Heart right ventricle (tissue), 16 donors: ENCODE measurements at places on chromosomes 13 and 19. TPM values are rescaled to one million over a fixed set of nuclear protein-coding genes. Genes with fewer than 3 reads are reported as not detected.

- no peaks in the 10 kb centered on the region for H3K27me3 ChIP-seq
- no peak overlapping the region for H3K4me3 ChIP-seq
- no peaks in the 10 kb centered on the region for H3K4me1 ChIP-seq
- H3K36me3 ChIP-seq = no peaks in the 10 kb centered on the region
These were observed 19.2 kb downstream of the ADGRE1 start for GRCh38 chr19:6906559-6907060.

DNA sequence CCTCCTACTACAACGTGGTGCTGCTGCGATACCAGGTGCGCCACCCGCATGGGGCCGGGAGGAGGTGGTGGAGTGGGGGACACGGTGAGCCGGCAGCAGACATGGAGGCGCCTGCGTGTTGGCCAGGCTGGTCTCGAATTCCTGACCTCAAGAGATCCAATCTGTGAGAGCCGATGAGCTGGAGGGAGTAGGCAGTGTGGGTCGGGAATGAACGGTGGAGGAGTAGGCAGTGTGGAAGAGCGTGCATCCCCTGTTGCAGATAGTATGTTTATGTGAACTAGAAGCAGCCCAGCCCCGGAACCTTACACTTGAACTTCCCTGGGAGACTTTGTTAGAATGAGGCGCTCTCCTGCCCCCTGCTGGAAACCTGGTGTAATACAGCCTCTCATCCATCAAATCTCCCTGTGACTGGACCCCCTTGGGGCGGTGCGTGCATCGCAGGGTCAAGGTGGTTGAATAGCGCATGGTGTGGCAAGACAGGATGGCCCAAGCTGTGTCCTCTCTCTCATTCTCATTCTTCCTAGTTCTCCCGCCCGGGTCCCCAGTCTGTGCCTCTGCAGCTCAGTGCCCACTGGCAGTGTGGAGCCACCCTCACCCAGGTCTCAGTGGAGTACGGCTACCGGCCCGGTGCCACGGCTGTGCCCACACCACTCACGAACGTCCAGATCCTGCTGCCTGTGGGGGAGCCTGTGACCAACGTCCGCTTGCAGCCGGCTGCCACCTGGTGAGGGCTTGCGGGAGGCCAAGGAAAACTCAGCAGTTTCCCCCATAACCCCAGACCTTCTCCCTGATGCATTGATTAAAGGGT is 10.5 kb upstream of the B3GNT3 start:
- H3K36me3 ChIP-seq = no peaks in the 10 kb centered on the region
- peaks cover 19% of the 10 kb centered on the region for H3K27me3 ChIP-seq
- no peaks in the 10 kb centered on the region for H3K4me1 ChIP-seq
- no peak overlapping the region for H3K27ac ChIP-seq

GRCh38 chr13:101695870-101696516 is 243.5 kb downstream of the ITGBL1 start:
- H3K27me3 ChIP-seq = no peaks in the 10 kb centered on the region
- H3K36me3 ChIP-seq = no peaks in the 10 kb centered on the region
- H3K4me3 ChIP-seq = no peak overlapping the region
- no peak overlapping the region for H3K27ac ChIP-seq
- peaks cover under 1% of the 10 kb centered on the region for H3K4me1 ChIP-seq

GRCh38 chr13:56351041-56351440 is 789.7 kb upstream of the PRR20A start:
- no peak for DNase-seq
- H3K27me3 ChIP-seq = no peaks in the 10 kb centered on the region
- no peak overlapping the region for H3K4me3 ChIP-seq
- H3K4me1 ChIP-seq = no peaks in the 10 kb centered on the region

DNA sequence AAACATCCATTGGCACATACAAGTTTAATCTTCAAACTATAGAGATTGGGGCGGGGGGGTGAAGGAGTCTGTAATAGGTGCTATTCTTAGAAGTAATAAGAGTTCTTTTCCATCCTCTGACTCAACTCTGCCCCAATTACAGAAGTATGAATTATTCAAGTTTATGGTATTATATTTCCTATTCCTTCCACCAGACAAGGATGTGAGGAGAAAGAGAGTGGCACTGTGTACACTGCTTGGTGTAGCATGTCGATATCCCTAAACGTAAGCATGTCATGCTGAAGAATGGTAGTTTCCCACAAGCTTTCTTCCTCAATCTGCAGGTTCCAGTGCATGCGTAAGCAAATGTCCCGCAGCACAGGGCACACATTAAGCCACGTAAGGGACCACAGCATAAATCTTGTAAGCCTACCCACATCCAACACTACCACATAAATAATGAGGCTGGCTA is 14.1 kb downstream of the BRD4 start:
- H3K4me3 ChIP-seq = no peak overlapping the region
- peaks cover 98% of the 10 kb centered on the region for H3K4me1 ChIP-seq
- H3K27ac ChIP-seq = peak overlapping the region; percentile 46
- H3K27me3 ChIP-seq = no peaks in the 10 kb centered on the region
- DNase-seq = no peak

DNA sequence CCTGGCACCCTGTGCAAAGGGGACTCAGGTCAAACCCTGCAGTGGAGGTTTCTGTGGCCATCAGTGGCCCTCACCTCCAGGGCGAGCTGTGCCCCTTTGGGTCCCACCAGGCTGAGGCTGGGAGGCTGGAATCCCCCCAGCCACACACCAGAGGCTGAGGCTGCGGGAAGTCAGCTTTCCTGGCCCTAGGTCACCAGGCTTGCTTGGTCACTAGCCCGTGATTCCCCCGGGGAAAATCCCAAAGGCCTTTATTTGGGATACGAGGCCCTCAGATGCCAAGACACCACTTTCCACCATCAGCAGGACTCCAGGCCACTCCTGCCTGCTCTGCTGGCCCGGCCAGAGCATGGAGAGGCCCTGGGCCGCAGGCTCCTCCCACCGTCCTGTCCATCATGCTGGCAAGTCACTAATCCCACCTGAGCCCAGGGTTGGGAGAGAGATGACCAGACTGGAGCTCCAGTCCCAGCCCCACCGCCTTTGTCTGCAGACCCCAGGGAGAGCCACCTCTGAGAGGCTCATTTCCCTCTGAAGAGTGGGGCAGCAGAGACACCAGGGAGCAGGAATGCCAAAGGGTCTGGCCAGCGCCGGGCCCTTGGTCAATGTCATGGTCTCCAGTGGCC is 4.7 kb downstream of the NKPD1 start:
- no peak for DNase-seq
- H3K4me1 ChIP-seq = peaks cover 30% of the 10 kb centered on the region
- peaks cover 9% of the 10 kb centered on the region for H3K27me3 ChIP-seq
- H3K36me3 ChIP-seq = no peaks in the 10 kb centered on the region
- no peak overlapping the region for H3K4me3 ChIP-seq
- H3K27ac ChIP-seq = no peak overlapping the region

DNA sequence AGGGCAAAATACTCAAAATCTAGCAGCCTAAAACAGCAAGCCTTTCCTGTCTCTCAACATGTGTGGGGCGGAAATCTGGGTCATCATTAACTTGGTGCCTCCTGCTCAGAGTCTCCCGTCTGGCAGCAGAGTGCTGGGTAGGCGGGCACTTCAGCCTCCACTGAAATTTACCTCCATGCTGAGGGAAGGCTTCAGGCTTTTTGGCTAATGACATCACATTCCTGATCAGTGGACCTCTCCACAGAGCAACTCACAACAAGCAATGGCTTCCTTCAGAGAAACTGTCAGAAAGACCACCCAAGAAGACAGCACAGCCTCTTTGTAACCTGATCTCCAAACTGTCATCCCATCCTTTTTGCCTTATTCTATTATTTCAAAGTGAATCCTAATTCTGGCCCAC is 1109.0 kb downstream of the UQCRFS1 start:
- no peak overlapping the region for H3K27ac ChIP-seq
- H3K36me3 ChIP-seq = no peaks in the 10 kb centered on the region
- no peaks in the 10 kb centered on the region for H3K4me1 ChIP-seq

The TTC9B gene
- total RNA-seq = not detected

DNA sequence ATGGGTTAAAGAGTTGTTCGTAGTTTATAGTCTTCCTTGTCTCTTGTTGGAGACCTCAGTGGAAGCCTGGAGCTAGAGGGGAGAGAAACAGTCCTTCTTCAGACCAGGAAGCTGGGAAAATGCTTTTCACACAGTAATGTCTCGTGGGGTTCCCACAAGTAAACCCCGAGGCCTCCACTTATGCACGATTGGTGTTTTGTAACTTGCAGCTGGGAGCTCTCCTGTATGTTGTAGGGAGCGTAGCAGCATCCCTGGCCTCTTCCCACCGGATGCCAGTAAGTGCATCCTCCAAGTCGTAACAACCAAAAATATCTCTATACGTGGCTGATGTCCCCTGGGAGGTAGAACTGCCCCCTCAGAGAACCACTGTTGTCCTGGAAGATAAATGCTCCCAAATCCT is 3.5 kb downstream of the CHAF1A start:
- H3K27ac ChIP-seq = no peak overlapping the region
- peaks cover 14% of the 10 kb centered on the region for H3K4me1 ChIP-seq
- no peak for DNase-seq
- no peaks in the 10 kb centered on the region for H3K27me3 ChIP-seq

The AXL gene
- 9.8 TPM for total RNA-seq

- no peaks in the 10 kb centered on the region for H3K4me1 ChIP-seq
- no peak overlapping the region for H3K4me3 ChIP-seq
- DNase-seq = no peak
- no peaks in the 10 kb centered on the region for H3K27me3 ChIP-seq
These were observed 135.7 kb downstream of the CRYL1 start for GRCh38 chr13:20389696-20390525.

The HSH2D gene
- total RNA-seq = 0.16 TPM

- peak overlapping the region; percentile 69 for H3K4me3 ChIP-seq
- H3K27me3 ChIP-seq = peaks cover 50% of the 10 kb centered on the region
- H3K27ac ChIP-seq = peak overlapping the region; percentile 86
- no peak for DNase-seq
These were observed 1.5 kb downstream of the ENOX1 start for GRCh38 chr13:43785261-43785649.

- H3K4me3 ChIP-seq = no peak overlapping the region
- H3K4me1 ChIP-seq = no peaks in the 10 kb centered on the region
- H3K36me3 ChIP-seq = no peaks in the 10 kb centered on the region
- H3K27me3 ChIP-seq = no peaks in the 10 kb centered on the region
- H3K27ac ChIP-seq = no peak overlapping the region
- no peak for DNase-seq
These were observed 546.6 kb downstream of the KCTD12 start for GRCh38 chr13:76339649-76340048.

The CEACAM7 gene
- not detected for total RNA-seq

GRCh38 chr19:46515290-46515609 is 19.6 kb upstream of the PNMA8B start:
- no peak overlapping the region for H3K27ac ChIP-seq
- no peak for DNase-seq
- H3K4me1 ChIP-seq = no peaks in the 10 kb centered on the region
- H3K4me3 ChIP-seq = no peak overlapping the region
- peaks cover 10% of the 10 kb centered on the region for H3K27me3 ChIP-seq

DNA sequence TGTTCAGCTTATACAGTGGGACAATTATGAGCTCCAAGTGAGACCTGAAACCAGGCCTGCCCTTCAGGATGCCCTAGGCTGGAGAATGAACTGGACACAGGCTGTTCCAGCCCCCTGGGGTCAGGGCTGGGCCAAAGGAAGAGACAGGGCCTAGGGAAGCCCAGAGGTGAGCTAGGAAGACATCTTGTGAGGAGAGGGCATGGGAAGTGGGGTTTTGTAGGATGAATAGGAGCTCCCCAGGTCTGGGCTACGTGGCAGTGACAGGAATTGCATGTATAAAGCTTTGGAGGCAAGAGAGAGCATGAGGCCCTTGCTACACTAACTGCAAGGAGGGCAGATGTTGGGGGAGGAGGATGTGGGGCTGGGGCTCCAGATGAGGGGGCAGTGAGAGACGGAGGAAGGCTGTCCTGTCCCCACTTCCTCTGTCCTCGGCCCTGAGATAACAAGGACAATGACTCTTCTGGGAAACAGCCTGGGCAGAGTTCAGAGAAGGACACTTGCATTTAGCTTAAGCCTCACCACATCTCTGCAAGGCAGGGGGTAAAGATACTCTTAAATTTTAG is 1.5 kb upstream of the TBXA2R start:
- no peak for DNase-seq
- H3K27ac ChIP-seq = peak overlapping the region; percentile 94
- peaks cover 28% of the 10 kb centered on the region for H3K27me3 ChIP-seq

DNA sequence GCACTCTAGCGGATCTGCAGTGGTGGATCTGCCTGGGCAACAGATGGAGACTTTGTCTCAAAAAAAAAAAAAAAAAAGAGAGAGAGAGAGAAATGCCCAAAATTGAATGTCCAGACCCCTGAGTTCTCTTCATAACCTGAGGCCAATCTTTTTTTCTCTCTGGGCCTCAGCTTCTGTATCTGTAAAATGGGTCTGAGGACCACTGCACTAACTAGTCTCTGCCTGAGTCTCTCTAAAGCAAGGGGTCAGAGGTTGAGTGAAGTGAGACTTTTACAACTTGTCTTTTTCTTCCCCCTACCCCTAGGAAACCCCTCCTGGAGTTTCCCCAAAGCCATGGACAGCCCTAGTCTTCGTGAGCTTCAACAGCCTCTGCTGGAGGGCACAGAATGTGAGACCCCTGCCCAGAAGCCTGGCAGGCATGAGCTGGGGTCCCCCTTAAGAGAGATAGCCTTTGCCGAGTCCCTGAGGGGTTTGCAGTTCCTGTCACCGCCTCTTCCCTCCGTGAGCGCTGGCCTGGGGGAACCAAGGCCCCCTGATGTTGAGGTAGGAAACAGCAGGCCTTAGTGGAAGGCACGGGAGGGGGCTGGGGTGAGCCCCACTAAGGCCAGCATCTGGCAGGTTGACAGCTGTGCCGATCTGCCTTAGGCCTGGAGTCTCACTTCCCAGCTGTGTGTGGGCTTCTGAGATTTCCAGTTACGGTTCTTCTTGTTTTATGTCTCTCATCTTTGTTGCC is 1.8 kb downstream of the TMEM91 start:
- no peak for DNase-seq
- no peak overlapping the region for H3K4me3 ChIP-seq
- H3K36me3 ChIP-seq = no peaks in the 10 kb centered on the region
- H3K27ac ChIP-seq = no peak overlapping the region
- no peaks in the 10 kb centered on the region for H3K27me3 ChIP-seq

GRCh38 chr19:5138606-5139582 is 170.0 kb downstream of the KDM4B start:
- no peaks in the 10 kb centered on the region for H3K4me1 ChIP-seq
- peak; percentile 57 for DNase-seq
- H3K36me3 ChIP-seq = peaks cover 100% of the 10 kb centered on the region
- H3K27ac ChIP-seq = no peak overlapping the region
- H3K4me3 ChIP-seq = no peak overlapping the region

The MARCHF2 gene
- total RNA-seq = 104 TPM

The KLK2 gene
- not detected for total RNA-seq

- no peaks in the 10 kb centered on the region for H3K36me3 ChIP-seq
- no peaks in the 10 kb centered on the region for H3K4me1 ChIP-seq
- H3K27ac ChIP-seq = no peak overlapping the region
- no peak overlapping the region for H3K4me3 ChIP-seq
- H3K27me3 ChIP-seq = no peaks in the 10 kb centered on the region
These were observed 136.3 kb upstream of the CSNK1A1L start for GRCh38 chr13:37241786-37242185.

The TPTE2 gene
- not detected for total RNA-seq

DNA sequence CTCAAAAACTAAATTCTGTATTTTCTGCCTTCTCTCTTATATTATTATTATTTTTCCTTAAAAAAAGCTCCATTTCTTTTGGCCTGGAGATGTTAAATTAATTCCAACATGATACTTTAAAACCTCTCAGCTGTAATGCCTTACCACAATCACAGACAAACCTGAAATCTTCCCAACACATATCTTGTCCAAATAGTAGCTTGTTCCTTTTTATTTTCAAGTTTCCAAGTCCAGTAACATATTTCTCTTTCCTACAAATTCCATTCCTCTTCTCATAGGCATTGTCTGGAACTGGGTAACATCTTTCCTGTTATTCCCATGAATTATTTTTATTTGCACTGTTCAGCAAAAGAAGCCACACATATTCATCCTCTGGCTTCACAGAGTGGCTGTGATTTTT is 137.0 kb downstream of the SLITRK6 start:
- H3K27ac ChIP-seq = no peak overlapping the region
- no peaks in the 10 kb centered on the region for H3K36me3 ChIP-seq
- DNase-seq = no peak
- no peak overlapping the region for H3K4me3 ChIP-seq
- no peaks in the 10 kb centered on the region for H3K27me3 ChIP-seq
